ENCODE measurements at places on chromosomes 7 and 10.

DNA sequence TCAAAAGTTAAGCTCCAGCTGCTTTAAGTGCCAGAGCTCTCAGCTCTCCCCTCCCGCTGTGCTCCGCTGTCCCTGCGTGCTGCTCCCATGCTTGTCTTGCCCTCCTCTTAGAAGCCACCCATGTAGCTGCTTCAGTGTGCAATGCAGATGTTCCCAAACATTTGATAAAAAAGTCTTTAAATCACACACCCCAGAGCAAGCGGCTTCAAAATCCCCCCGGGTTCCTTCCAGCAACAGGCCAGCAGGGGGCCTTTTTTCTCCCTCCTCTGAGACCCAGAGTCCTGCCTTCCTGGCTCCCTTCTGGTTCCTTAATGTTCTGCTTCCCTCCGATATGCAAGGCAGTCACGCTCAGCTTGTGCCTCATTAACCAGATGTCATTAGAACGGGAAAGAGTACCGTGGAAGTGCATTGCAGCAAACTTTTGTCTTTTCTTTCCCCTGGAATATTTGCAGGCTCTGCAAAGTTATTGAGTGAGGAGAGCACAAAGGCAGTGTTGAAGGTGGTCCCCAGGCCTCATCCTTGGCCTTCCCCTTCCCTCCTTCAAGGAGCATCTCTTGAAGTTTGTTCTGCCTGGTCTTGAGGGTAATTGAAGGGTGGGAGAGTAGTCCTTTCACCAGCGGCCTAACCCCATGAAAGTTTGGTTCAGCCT, 25.5 kb downstream of the LDB3 start:
- peak; percentile 77 for DNase-seq

DNA sequence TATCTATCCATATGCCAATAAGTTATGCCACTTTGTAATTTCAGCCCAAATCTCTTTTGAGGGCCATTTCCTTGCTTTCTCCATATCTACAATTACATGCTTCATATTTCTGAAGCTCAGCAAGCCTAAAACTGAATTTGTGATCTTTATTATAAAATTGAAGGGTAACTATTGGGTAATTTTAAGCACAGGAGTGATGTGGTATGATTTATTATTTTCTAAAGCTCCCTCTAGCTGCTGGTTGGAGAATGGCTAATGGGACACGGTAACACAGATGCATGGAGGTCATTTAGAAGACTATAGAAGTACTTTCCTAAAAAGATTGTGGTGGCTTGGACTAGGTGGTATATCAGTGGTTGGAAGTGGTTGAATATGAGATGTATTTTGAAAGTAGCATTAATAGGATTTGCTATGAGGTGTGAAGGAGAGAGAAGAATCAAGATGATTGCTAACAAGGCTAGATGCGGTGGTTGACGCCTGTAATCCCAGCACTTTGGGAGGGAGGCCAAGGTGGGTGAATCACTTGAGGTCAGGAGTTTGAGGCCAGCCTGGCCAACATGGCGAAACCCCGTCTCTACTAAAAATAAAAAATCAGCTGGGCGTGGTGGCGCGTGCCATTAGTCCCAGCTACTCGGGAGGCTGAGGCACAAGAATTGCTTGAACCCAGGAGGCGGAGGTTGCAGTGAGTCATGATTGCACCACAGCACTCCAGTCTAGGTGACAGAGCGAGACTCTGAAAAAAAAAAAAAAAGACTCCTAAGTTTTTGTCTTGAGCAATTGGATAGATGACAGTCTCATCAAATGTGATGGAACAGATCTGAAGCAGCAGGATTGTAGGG, 13.9 kb downstream of the KLHDC10 start:
- no peak for DNase-seq

GRCh38 chr10:73644015-73644743, 2.9 kb upstream of the MYOZ1 start:
- peak; percentile 82 for DNase-seq

DNA sequence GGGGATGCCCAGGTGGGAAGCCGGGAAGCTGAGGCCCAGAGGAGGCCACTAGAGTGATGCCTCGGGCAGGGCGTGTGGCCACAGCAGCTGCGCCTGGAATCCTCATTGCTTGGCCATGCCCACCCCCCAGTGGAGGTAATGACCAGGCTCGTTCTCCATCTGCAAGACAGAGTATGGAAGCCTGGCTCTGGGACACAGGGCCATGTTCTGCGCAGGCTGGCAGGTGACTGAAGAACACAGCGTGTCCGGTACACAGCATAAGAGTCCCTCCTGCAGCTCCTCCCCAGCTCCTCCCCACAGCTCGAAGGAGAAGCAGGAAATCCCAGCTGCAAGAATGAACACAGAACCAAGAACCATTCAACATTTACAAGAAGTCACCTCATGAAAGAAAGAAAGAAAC, 64.8 kb downstream of the SMURF1 start:
- DNase-seq: peak; percentile 34

DNA sequence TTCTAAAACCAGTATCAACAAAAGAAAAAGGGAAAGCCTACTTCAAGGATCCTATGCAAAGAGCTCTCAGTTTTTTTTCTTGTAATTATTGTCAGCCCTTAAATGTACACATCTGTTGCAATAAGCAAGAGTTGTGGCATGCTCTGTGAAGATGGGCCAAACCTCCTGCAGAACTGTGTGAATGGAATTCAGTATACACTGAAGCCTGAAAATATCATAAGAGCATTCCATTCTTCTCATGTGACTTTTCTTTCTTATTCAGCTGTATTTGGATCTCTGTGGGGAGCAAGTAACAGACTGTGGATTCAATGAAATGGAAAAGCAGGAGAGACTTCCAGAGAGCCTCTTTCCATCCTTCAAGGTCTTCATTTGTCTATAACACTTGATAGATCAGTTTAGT, 130.7 kb downstream of the SAMD9 start:
- DNase-seq: no peak

GRCh38 chr7:22579961-22580360, 80.0 kb upstream of the STEAP1B start:
- DNase-seq: no peak

- no peak for DNase-seq
Measured at GRCh38 chr10:63116452-63117072, 16.6 kb upstream of the NRBF2 start.

Measured in hepatocyte (in vitro differentiated cells).